Left lobe of liver (tissue), 2 donors: ENCODE measurements at places on chromosomes 2 and 18.
A peak's percentile ranks its signal among the peaks of the same experiment; 100 is the strongest.

- no peak for DNase-seq
Measured at GRCh38 chr2:196101325-196101991, 32.8 kb upstream of the DNAH7 start.

DNA sequence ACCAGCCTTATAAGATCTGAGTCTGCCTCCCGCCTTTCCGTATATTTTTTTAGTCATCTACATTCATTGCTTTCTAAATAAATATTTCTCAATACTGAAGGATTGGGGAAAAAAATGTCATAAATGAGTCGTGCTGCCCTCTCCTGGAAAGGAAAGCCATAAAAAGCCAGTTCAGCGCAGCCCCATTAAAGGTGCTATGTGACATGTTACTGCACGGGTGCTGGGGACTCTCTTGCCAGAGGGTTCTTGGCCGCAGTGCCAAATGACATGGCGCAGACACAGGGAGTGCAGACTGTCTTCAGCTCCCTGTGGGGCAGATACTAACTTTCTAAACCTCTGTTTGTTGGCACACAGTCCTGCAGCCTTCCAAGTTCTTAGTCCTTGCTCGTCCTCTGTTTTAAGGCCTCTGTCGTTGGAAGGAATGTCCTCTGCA, 53.7 kb upstream of the MAP3K20 start:
- DNase-seq = no peak

GRCh38 chr2:69524799-69525198, 87.6 kb upstream of the NFU1 start:
- DNase-seq = no peak

- no peak for DNase-seq
Measured at GRCh38 chr2:176984987-176985386, 227.6 kb upstream of the HNRNPA3 start.

DNA sequence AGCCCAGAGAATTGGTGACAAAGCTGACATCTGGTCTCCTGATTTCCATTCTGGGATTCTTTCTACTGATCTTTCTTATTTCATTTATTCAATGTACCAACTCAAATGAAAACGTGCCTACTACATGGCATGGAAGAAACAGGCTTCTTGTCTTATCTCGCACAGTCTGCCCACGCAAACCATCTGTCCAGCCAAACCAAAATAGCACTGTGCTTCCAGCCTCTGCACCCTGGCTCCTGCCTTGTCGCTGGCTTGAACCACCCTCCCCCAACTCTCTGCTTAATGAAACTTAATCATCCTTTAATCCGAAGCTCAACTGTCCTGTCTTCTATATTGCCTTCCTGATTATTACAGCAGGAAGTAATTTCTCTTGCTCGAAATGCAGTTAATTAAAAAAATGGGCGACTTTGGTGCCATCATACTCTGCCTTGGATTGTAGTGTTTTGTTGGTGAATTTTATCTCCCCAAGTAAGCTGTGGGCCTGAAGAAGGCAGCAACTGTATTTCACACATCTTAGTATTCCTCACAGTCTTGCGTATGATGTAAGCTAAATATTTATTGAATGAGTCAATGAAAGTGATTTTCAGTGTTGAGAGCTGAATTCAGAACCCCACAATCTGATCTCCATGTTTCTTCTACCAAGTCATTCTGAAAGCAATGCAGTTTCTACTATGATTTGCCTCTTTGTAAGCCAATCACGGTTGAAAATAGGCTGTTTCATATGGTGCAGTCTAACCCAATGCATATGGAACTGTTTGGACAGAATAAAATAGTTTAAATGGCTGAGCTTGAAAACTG, 190.8 kb downstream of the TMEM247 start:
- no peak for DNase-seq

- no peak for DNase-seq
Measured at GRCh38 chr2:147083664-147084063, 761.2 kb upstream of the ACVR2A start.

GRCh38 chr2:229153951-229154350, 117.1 kb downstream of the PID1 start:
- DNase-seq = no peak

- DNase-seq = no peak
Measured at GRCh38 chr2:223044092-223044836, 7.7 kb upstream of the KCNE4 start.

GRCh38 chr2:30206461-30207430, 24.6 kb upstream of the LBH start:
- no peak for DNase-seq

DNA sequence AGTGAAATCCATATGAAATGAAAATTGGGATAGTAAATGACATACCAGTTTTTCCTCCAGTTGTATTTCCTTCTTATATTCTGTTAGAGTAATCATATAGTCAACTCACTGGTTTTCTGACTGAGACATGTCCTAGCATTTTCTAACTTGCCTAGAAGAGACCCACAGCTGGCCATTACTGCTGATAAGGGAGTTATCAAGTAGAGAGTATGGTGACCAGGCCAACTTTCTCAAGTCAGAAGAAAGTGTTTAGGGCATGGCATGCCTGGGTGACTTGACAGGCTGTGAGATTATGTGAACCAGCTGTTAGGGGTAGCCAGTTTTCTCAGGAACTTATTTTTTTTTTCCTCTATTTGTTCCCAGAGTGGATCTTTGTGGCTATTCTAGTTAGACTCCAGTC, 81.2 kb downstream of the GPD2 start:
- DNase-seq = no peak

GRCh38 chr2:139529080-139529479, 748.9 kb upstream of the NXPH2 start:
- no peak for DNase-seq

- DNase-seq = no peak
Measured at GRCh38 chr2:148660999-148661398, 16.4 kb downstream of the EPC2 start.

DNA sequence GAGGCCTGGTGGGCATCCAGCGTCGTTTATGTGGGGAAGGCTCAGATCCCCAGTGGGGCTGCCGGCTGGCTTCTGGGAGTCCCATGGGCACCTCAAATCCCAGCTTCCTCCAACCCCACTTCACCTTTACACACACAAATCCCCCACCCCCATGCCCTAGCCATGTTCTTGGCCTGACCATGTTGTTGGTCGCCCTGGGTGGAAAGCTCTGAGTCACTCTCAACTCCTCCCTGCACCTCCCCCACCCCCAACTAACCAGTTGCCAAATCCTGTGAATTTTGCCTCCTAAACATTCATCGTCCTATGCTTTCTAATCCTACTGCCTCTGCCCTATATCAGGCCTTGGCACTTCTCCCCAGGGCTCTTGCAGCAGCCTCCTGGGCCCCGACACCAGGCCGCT, 6.4 kb downstream of the TNS1 start:
- DNase-seq = no peak

DNA sequence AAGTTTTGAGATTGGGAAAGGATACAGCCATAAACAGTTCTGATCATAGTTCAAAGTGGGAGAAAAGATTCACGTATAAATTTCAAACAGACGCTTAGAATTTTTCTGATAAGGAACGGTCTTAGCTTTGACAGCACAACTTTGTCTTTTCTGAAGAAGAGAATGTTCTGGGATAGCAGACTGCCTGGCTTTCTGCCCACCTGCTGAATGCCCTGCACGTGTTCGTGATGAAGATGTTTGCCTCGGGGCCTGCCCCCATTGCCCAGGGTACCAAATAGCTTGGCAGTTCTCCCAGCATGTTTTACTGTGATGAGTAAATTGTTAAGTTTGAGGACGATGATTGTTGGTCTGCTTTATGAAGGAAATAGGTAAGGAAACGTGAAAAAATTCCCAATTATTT, 4.6 kb downstream of the MRPL33 start:
- DNase-seq = peak; percentile 73

GRCh38 chr18:47151439-47151838, 1.1 kb upstream of the HDHD2 start:
- no peak for DNase-seq

GRCh38 chr2:218081695-218082094, 12.6 kb downstream of the RUFY4 start:
- DNase-seq = no peak
